ENCODE measurements at places on chromosomes 1 and 21. TPM values are rescaled to one million over a fixed set of nuclear protein-coding genes. Genes with fewer than 3 reads are reported as not detected.

Gene OLFML3
- polyA plus RNA-seq = 51.7 TPM

Gene TMEM269
- polyA plus RNA-seq = 3.5 TPM

Gene HSPB7
- polyA plus RNA-seq = 31.2 TPM

Gene ROR1
- 4.6 TPM for polyA plus RNA-seq

Gene TNNT2
- 2.7 TPM for polyA plus RNA-seq

Gene LRRC38
- polyA plus RNA-seq = 0.91 TPM

Gene CASQ1
- polyA plus RNA-seq = 10.2 TPM

Gene GRIK1
- 0.20 TPM for polyA plus RNA-seq

Gene A3GALT2
- polyA plus RNA-seq = not detected

Gene PDE9A
- polyA plus RNA-seq = 6.4 TPM

Gene TOMM20
- 113 TPM for polyA plus RNA-seq

Gene OPRD1
- polyA plus RNA-seq = 0.18 TPM

Gene GRHL3
- polyA plus RNA-seq = 9.5 TPM

Gene LHX8
- 1.7 TPM for polyA plus RNA-seq

Gene SVBP
- 86.0 TPM for polyA plus RNA-seq

Gene NSL1
- polyA plus RNA-seq = 29.3 TPM

Gene ATP6V1G3
- not detected for polyA plus RNA-seq

Gene SRSF10
- polyA plus RNA-seq = 113 TPM

Gene CFAP126
- 45.4 TPM for polyA plus RNA-seq

Gene RGS16
- polyA plus RNA-seq = 3.2 TPM

Gene KDF1
- 4.0 TPM for polyA plus RNA-seq

Gene COL11A1
- 7.0 TPM for polyA plus RNA-seq

Gene PROX1
- polyA plus RNA-seq = 19.1 TPM

Gene FMO5
- 11.0 TPM for polyA plus RNA-seq

Gene CXADR
- polyA plus RNA-seq = 17.6 TPM

Gene MYOC
- 3.4 TPM for polyA plus RNA-seq

Gene RAP1GAP
- polyA plus RNA-seq = 7.4 TPM

Gene WDR77
- 33.7 TPM for polyA plus RNA-seq

Gene OR14A2
- 4.2 TPM for polyA plus RNA-seq

Gene SYTL1
- polyA plus RNA-seq = 6.0 TPM

Gene HENMT1
- polyA plus RNA-seq = 126 TPM

Gene DMRTA2
- 1.2 TPM for polyA plus RNA-seq

Gene FMO1
- 3.7 TPM for polyA plus RNA-seq

Gene SLC6A17
- polyA plus RNA-seq = 3.6 TPM

Gene PEX11B
- polyA plus RNA-seq = 54.8 TPM

Gene NCMAP
- 0.26 TPM for polyA plus RNA-seq

Gene TNFAIP8L2
- polyA plus RNA-seq = 2.1 TPM

Gene PRELP
- polyA plus RNA-seq = 26.5 TPM

Gene KIF26B
- polyA plus RNA-seq = 3.0 TPM

Gene HAO2
- polyA plus RNA-seq = not detected

Gene CHML
- 5.8 TPM for polyA plus RNA-seq

Gene CRYAA
- polyA plus RNA-seq = not detected

Gene GCSAML
- polyA plus RNA-seq = 8.4 TPM

Gene CLCA4
- polyA plus RNA-seq = 0.37 TPM

Data from testis (tissue), 5 donors.